ENCODE measurements at places on chromosomes 4 and X.
A peak's percentile ranks its signal among the peaks of the same experiment; 100 is the strongest.

DNA sequence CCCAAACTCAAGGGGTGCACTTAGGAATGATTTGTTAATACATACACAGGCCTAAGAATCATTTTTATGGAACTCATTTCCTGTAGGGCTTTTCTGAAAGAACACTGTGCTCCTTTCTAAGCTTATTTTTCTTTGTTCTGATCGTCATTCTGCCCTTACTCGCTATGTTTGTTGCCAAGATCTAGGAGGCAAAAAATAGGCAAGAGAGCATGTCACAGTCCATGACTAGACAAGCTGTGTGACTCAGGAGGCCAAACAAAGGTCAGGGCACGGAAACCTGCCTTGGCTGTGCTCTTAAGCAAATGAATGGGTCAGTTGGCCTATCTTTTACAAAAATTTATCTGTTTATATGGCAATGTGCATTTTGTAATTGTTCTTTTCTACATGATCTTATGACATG lies 42.5 kb upstream of the C1GALT1C1 start:
- no peak for DNase-seq

DNA sequence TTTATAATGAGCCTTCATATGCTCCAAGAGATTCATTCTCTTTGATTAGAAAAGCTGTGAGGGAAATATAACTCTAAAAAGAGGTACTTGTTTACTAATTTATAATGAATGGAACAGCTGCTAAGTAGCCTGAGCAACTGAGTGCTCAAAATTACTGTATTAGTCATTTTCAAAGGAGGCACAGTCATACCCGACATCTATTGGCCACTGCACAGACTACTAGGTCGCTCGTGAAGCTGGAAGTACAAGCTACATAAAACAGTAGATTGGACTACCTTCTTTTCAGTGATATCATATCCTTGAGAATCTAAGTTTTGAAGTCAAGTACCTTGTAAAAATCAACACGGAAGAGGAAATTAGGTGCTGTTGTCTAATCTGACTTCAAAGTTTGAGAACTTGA lies 52.0 kb upstream of the GLRB start:
- no peak for DNase-seq

- DNase-seq: no peak
Measured at GRCh38 chrX:134315866-134316265, 78.9 kb downstream of the CCDC160 start.

DNA sequence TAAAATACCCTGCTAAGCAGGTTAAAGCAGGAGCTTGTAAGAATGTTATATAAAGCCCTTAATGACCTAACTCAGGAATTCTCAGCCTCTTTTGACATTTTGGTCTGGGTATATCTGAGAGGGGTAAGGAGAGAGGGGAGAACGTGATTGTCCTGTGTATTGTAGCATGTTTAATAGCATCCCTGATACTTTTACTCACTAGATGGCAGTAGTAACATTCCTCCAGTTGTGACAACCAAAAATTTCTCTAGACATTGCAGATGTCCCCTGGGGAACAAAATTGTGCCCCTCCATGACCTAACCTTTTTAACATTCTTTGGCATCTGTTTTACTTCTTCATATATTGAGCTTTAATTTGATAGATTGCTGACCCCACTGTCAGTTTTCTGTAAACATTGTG lies 17.9 kb downstream of the SMARCA5 start:
- DNase-seq: no peak

GRCh38 chrX:25144043-25144940 lies 128.5 kb upstream of the ARX start:
- DNase-seq: peak; percentile 75

DNA sequence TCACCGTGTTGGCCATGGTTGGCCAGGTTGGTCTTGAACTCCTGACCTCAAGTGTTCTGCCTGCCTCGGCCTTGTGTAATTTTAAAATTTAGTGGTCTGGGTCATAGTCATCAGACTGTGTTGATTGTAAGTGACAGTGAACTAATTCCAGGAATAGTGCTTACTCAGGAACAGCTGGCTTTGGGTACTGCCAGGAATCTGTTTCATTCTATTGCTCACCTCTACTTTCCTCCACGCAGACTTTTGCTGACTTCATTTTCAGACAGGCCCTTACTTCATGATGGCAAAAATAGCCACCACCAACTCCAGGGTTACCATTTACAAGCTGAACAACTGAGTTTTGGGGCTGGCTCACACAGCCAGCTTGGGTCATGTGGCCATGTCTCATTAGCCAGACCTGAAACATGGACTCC lies 54.6 kb downstream of the FNIP2 start:
- no peak for DNase-seq

- DNase-seq: no peak
Measured at GRCh38 chr4:120232050-120232449, 165.4 kb upstream of the MAD2L1 start.

GRCh38 chrX:123230798-123231197 lies 46.7 kb downstream of the GRIA3 start:
- no peak for DNase-seq

DNA sequence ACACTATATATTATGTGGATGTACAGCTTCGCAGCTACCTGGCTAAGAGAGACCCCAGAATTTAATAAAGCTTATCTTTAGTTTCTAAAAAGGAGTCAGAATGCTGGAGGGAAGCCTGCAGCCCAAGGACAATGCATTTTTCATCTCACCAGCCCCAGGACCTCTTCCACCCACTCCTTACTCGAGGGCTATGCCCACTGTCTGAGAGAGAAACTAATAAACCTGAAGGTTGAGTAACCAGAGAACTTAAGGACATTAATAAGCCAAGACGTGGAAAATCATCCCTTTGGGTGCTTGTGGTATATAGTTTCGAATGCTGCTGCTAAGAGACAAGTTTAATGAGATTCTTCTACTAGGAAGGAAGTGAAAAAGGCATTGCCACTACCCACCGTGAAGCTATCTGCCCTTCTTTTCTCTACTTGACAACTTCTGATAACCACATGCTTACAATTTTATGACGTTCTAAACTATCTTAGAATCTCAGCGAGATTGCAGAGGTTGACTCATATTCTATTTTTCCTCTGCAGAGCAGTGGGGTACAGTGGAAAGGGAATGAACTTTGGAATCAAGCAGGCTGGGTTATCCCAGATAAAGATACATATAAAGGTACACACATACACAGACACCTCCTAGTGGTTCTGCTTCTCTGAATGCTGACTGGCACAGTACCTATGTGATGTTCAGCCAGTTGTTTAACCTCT lies 3.3 kb downstream of the RELL1 start:
- DNase-seq: no peak

DNA sequence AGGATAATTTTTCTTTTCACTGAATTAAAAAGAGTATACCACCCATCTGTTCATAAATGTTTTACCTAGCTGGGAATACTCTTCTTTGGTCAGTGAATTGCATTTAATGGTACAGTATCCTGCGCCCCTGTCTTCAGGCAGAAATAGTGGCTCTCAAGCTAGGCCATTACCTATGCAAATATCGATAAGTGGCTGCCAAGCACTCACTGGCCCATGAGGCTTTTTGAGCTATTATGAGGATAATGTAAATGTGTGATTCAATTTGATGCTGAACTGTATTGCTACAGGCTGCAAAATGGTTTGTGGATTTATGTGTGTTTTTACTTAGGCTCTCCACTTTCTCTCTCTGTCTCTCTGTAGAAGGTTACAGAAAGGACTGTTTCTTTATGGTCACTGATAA lies 30.1 kb upstream of the MTMR1 start:
- no peak for DNase-seq

DNA sequence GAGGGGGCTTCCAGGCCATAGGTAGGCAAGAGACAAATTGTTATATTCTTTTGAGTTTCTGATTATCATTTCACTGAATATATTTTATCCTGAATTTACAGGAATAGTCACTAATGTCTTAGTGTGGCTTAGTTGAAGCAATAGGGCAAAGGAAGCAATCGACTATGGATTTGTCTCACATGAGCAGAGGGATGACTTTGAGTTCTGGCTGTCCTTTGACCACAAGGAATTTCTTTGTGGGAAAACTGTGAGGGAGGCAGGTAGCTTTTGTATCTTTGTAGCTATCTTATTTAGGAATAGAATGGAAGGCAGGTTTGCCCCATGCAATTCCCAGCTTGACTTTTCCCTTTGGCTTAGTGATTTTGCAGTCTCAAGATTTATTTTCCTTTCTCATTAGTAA lies 207.3 kb upstream of the ANXA10 start:
- no peak for DNase-seq

GRCh38 chr4:152101556-152102435 lies 341.0 kb upstream of the GATB start:
- no peak for DNase-seq

DNA sequence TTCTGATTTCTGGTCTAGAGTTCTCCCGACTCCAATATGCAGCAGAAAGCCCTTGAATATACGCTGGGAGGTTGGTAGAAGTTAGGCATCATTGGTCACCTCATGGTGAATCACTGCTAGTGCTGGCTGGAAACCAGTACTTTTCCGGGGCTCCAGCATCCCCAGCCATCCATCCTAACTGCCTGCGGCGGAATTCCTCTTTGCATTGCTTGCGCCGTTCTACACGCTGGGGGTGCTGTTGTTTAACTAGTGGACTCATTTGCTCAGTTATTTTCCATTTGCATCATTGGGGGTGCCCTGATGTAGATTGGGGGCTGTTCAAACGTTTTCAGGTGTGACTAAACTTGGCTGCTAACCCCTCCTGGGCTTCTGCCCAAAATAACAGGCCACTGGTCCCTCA lies 23.3 kb upstream of the GPR50 start:
- DNase-seq: no peak

DNA sequence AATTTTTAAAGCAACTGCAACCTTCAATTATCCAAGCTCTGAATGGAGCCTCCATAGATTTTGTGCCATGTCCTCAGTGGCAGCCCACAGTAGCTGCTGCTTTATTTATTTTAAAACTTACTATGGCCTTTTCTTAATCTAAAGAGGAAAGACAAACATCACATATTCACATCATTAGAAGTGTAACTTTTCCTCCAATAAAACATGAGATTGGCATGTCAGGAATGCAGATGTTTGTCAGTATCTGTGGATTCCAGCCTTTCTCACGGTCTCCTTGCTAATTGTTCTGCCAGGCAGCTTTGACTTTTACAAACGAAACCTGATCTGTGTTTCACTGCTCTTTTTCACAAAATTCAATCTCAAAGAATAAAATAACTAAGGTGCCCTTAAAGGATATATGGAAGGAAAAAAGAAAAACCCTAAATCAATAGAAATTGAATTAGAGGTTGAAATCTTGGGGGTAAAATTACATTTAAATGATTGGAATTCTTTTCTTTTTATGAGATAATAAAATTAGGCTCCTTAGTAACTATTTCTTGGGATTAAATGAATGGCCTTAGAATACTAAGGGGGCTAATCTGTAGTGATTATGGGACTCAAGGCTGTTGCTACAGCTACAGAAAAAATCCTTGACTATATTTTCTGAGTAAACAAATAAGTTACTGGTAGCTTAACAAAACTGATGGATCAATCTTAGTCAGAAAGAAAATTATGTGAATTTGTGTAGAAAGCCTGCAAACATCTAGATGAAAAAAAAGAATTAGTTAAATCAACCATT lies 151.3 kb downstream of the RTL9 start:
- DNase-seq: no peak

- no peak for DNase-seq
Measured at GRCh38 chr4:52780206-52780605, 29.0 kb upstream of the ERVMER34-1 start.

GRCh38 chr4:93759506-93759905 lies 69.0 kb upstream of the ATOH1 start:
- DNase-seq: no peak

GRCh38 chr4:26490111-26490959 lies at the start of gene CCKAR:
CCKAR (minus strand) TSS chr4:26490484; CDS start chr4:26490267, 217 bp downstream.
- DNase-seq: no peak

DNA sequence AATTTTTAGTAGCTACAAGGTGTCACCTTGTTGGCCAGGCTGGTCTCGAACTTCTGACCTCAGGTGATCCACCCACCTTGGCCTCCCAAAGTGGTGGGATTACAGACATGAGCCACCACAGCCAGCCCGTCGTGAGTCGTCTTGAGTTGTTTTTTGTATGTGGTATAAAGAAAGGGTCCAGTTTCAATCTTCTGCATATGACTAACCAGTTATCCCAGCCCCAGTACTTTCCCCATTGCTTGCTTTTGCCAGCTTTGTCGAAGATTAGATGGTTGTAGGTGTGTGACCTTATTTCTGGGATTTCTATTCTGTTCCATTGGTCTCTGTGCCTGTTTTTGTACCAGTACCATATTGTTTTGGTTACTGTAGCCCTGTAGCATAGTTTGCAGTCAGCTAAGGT lies 105.9 kb downstream of the OR13H1 start:
- DNase-seq: no peak

GRCh38 chr4:67549123-67549522 lies 3.8 kb upstream of the CENPC start:
- DNase-seq: no peak

- DNase-seq: no peak
Measured at GRCh38 chr4:67038228-67038566, 507.1 kb downstream of the CENPC start.

Data from SK-N-MC (cell line).